Esophagus squamous epithelium (tissue), 5 donors: ENCODE measurements at places on chromosomes 16 and 17.

DNA sequence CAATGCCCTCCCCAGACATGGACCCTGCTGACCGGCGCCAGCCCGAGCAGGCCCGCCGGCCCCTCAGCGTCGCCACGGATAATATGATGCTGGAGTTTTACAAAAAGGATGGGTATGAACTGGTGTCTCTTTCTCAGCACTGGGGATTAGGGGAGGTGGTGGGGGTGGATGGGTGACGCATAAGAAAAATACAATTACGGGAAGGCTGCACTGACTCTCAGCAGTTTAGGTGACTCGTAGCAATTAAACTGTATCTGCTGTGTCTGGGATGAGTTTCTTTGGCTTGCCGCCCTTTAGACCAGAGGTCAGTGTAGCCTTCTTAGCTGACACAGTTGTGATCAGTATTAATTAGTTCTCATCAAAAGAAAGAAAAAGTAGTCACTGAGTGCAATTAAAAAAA is 59.0 kb downstream of the ELAC2 start:
- no peak for DNase-seq

DNA sequence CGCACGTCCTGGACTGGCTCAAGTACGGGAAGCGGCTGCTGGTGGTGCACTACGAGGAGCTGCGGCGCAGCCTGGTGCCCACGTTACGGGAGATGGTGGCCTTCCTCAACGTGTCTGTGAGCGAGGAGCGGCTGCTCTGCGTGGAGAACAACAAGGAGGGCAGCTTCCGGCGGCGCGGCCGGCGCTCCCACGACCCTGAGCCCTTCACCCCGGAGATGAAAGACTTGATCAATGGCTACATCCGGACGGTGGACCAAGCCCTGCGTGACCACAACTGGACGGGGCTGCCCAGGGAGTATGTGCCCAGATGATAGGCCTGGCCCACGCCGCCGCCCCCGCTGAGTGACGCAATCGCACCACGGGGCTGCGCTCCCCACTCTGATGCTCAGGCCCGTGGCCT is 50.2 kb downstream of the WSCD1 start:
- no peak for DNase-seq

- DNase-seq: no peak
Observed at GRCh38 chr17:62024866-62025265, 40.2 kb downstream of the MED13 start.

DNA sequence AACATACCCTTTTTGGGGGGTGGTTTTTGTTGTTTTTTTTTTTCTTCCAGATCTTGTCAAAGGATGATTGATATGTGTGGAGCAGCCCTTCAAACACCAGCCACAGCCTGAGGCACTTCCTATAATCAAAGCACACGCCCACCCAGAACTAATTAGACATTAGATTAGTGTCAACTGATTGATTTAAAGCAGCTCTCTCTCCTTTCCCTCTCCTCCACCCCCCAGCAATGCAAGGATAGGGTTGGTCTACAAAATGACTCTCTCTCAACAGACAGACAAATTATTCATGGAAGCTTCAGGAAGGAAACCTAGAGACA is 250.3 kb upstream of the SOX9 start:
- no peak for DNase-seq

DNA sequence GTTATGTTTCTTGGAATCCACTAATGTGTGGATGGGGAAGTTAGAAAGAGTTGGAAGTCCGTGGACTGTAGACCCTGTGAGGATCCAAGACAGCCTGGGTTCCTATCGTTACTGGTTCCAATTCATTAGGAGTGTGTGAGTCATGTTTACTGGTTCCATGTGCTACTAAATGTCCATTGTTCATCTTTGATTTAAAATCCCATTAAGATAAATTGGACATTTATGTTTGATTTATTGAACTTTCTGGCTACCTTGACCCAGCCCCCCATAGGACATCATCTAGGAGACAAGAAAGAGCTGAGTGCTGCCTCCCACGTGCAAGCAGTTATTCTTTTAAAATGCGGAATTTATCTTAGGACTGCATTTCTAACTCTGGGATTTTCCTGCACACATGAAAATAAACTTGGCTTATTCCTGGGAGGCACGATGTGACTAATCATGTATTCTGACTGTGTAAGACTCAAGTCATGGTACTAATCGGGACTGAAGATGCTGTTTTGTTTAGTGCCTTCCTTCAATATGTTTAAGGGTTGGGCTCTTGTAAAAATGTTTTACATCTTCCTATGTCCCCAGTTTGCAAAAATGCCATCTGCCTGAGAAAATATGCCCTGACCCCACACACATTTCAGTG is 53.4 kb downstream of the RGS9 start:
- no peak for DNase-seq

DNA sequence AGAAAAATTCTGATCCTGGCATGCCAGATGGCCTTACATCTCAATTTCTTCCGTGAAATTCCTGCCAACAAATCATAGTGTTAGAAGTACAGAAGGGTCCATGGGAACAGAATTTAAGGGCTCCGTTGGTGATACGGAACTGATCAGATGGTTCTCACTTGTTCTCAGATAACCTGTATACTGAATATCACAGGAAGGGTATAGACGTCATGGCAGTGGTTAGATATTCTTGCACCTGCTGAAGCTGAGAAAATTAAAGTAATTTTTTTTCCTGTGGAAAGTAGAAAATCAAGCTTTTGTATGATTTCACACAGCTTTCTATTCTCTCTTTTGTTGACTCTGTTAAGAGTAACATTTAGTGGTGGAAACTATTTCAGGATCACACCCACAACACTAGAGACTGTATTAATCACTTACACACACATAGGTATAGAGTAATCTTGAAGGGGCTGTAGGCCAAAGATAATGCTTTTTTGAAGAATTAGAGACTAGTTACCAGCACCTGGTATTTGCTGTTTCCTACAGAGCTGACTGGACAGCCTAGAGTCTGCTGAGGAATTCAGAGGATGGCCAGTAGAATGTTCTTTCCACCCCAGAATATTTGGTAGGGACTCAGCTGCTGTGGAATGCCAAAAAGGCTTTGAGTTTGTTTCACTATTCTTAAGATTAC is 7.5 kb downstream of the TENT4B start:
- no peak for DNase-seq

DNA sequence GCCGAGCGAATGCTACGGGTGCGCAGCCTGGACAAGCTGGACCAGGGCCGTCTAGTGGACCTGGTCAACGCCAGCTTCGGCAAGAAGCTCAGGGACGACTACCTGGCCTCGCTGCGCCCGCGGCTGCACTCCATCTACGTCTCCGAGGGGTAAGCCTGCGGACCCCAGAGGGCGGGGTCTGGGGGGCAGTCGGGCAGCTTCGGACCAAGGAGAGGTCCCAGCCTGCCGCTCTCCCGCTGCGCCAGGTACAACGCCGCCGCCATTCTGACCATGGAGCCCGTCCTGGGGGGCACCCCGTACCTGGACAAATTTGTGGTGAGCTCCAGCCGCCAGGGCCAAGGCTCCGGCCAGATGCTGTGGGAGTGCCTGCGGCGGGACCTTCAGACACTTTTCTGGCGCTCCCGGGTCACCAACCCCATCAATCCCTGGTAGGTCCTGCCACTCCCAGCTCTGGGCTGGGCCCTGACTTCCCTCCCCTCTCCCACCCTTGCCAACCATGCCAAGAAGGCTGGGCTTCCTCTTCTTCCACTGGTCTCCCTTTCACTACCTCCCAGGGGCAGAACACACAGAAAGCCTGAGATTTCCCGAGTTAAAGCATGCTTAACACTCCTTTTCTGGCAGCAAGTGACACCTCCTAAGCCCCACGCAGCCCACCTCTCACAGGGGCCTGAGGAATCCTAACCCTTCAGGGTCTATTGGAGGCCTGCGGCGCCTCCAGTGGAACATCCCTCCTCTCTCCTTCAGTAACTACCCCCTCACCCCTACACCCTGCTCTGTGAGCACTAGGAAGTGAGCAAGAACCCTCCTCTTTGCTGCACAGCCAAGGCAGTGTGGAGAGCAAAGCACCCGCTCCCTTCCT is 3.2 kb downstream of the NAGS start:
- no peak for DNase-seq

GRCh38 chr16:83626676-83627075 is 181.1 kb upstream of the HSBP1 start:
- DNase-seq: no peak

DNA sequence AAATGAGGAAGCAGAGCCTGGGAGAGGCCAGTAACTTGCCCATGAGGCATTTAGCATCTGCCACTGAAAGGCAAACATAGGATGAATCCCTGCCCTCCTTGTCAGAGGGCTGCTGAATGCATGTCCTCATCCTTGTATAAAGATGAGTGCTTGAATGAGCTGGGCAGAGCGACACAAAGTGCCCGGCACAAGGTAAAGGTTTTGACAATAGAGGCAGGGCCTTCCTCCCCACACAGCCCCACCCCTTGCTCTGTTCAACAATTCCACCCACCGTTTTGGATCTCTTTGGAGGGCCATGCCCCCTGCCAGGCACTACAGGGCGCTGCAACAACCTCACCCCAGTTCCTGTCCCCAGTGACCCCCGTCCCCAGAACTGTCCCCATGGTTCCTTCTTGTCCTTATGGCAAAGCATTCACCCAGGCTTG is 1.4 kb upstream of the KRT19 start:
- DNase-seq: no peak

GRCh38 chr17:32609085-32609484 is 122.3 kb downstream of the CDK5R1 start:
- DNase-seq: no peak

DNA sequence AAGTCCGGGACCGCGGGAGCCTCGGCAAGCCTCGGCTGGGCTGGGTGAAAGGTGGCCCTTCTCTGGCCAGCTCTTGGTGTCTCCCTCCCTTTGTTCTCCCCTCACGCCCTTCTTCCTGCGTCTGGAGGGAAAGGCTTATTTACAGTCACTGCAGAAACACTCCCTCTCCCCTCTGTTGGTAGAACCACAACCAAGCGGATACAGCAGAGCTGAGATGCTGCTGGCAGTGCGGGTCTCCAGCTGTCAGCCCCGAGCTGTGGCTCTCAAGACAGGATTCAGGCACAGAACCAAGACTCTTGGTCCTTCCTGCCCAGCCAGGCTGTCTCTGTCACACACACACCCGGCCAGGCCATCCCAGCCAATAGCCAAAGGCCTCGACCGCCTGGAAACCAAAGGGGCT is 133.3 kb downstream of the ENGASE start:
- DNase-seq: no peak

DNA sequence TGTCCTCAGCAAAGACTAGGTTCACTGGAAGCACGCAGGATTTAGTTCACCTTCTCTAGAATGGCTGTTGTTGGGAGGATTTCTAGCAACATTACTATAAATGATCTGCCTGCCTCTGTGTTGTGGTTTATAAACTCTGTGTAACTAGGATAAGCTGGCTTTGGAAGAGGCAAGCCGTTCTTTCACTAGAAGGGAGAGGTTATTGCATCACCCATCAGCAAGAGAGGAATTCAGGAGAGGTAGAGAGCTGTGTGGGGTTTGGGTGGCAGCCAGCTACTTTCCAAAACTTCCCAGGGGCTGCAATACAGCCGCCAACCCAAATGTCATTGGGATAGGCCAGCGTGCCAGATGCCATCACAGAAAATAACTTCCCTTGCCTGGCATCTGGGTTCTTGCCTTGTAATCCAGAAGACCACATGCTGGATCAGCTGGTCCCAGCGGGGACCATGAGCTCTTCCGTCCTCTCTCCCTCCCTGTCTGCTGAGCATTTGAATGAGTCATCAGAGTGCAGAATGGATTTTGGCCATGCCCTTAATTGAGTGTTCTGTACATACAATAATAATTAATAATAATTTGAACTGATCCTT is 95.7 kb upstream of the RBFOX1 start:
- no peak for DNase-seq

DNA sequence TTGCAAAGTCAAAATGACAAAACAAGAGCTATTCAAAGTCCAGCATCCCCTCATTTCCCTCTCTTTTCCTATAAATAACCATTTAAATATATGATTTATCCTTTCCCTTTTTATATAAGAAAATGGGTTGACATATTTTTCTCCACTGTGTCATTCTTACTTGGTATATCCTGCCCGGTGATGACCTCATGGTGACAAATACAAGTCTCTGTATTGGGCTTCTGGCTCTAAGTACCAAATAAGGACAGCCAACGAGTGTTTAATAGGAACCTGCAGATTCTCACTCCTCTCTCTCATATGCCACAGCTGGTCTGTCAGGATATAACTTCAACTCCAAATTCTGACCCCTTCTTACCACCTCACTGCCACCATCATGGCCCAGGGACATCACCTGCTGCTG is 25.5 kb upstream of the CBLN1 start:
- no peak for DNase-seq

- DNase-seq: no peak
Observed at GRCh38 chr16:49598383-49599170, 225.0 kb downstream of the C16orf78 start.

DNA sequence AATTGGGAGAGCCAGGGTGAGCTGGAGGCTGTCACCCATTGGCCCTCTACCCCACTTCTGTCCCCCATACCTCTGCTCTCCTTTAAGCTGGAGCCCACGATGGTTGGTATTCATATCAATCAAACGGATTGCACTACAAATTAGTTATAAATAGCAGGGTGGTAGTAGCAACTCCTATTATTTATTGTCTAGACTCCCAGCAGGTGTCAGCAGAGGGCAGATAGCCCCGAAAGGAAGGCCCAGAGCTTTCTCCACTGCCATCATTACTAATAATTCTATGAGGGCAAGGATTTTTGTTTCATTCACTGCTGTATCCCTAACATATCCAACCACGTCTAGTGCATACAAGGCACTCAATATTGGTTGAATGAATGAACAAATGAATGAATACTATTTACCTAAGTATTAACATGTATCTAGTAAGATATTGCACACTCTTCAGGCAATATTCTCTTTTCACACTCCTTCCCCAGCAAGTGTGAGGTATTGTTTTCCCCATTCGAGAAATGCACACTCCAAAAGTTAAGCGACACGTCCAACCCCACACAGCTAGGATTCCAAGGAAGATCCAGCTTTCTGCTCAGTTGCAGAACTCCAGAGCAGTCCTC is 6.3 kb downstream of the C17orf50 start:
- DNase-seq: no peak

DNA sequence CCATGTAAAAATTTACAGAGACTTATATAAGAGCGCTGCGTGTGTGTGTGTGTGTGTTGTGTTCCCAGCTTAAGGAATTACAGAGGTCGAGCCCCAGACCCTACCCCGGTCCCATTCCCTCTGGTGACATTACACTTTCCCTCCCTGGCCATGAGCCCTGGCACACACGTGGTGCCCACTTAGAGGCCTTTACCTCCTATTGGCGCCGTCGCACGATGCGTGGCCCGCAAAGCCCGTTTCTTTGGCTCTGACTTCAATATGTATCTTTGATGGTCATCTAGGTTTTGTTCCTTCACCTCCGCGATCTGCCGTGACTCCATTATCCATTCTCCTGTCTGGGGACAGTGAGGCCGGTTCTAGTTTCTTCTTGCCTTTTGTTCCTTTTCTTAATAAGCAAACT is 96.9 kb upstream of the CHMP6 start:
- DNase-seq: no peak
